Activated CD4-positive, alpha-beta T cell treated with anti-CD3 and anti-CD28 coated beads, Interleukin-2, amount 50 U/mL, for 16 hours (primary cell): ENCODE measurements at places on chromosomes 11 and 22.

DNA sequence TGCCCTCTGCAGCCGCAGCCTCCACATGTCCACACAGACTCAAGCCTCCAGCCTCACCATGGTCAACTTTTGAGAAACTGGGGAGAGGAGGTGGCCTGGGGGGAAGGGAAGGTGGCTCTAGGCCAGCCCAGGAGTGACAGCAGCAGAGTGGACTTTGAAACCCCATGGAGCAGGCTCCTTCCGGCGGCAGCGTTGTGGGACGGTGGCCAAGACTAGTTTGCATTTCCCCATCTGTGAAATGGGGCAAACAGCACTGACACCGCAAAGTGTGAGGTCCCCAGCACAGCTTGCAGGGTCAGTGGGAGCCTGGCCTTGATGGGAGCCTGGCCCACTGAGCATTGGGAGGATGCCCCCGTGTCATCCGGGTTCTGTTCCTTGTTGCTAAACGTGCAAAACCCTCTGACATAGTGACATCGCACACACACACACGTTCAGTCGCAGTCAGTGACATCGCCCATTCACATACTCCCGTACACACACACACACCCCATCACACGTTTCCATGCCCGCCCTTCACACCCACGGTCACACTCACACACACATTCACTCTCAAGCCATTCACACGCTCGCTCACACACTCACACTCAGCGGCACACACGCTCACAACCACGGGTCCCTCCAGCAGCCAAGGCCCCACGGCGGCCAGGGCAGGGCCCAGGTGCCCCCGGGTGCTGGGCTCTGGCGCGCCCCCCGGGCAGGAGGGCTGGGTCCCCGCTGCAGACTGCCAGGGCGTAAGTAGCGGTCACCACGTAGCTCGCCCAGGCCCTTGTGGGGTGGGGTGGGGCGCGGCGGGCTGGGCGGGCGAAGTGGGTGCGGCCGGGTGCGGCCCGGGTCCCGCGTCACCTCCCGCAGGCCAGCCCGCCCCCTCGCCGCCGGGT lies 585 bp downstream of the CYB5R3 start:
- peak; percentile 31 for DNase-seq

- DNase-seq: no peak
Measured at GRCh38 chr11:92129811-92130210, 94.8 kb upstream of the FAT3 start.

DNA sequence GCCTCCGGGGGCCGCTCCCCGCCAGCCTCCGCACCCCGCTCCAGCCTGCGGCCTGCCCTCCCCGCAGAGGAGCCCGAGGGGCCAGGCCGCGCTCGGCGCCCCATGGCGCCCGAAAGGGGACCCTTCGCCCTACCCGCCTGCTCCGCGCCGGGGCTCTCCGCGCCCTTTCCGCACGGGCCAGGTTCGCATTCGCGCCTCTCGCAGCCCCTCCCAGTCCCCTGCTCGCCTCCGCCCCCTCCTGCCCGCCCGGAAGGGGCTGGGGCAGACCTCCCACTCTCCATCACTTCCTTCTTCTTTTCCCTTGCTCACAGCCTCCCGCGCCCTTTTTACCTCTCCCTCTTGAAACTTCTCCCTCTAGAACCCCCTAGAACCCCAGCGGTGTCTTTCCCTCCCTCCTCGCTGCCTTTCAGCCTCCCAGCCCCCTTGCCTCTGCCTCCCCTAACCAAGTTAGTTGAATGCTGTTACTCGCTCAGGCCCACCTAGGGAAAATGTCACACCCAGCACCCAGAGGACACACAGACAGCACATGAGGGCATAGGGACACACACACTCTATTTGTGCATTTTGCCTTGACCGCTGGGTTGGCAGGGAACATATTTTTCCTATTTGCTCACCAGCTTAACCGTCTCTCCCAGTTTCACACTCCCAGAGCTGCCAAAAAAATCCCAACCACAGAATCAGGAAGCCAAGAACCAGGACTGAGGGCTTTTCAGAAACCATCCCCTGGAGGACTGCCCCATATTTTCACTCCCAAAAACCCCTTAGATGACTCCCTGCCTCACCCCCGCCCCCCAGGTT lies at the start of gene SLC43A3:
SLC43A3 (minus strand) TSS at position 193 of the 798 bp plus-strand sequence. CDS start 949 bp downstream, outside the sequence.
- DNase-seq: peak; percentile 90

DNA sequence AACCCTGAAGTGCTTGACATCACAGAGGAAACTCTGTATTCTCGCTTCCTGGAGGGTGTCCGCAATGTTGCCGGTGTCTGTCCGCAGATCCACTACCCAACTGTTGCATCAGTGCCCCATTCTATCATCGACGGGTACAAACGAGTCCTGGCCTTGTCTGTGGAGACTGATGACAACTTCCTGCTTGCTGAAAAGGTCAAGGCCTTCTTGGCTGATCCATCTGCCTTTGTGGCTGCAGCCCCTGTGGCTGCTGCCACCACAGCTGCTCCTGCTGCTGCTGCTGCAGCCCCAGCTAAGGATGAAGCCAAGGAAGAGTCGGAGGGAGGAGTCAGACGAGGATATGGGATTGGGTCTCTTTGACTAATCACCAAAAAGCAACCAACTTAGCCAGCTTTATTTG lies 42.9 kb upstream of the DAGLA start:
- no peak for DNase-seq

DNA sequence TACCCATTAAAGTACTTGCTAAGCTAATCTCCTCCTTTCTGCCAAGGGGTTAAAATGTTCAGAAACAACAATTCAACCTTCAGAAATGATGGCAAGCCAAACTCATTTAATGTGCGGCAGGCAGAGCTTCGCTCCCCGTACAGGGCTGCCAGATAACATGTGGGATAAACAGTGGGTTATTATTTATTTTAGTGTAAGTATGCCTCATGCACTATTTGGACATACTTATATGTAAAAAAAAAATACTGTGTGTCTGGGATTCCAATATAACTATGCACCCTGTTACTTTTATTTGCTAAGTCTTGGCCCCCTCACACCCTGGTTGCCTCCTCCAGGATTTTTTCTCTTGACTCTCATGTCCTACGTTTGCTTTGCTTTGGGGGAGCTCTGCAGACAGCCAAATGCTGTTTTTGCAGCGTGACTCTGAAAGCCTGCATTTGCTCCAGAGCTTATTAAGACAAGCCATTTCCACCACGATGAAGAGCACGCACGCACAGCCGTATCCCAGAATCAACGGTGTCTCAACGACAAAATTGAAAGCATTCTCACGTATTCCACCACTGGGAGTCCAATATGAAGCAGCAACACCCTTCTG lies 86.5 kb upstream of the SHANK2 start:
- DNase-seq: no peak

GRCh38 chr22:19422440-19423301 lies 8.9 kb downstream of the HIRA start:
- DNase-seq: no peak

- DNase-seq: no peak
Measured at GRCh38 chr22:31077681-31078080, 3.4 kb upstream of the SMTN start.

GRCh38 chr22:48734961-48735360 lies 1092.7 kb downstream of the BRD1 start:
- DNase-seq: no peak

DNA sequence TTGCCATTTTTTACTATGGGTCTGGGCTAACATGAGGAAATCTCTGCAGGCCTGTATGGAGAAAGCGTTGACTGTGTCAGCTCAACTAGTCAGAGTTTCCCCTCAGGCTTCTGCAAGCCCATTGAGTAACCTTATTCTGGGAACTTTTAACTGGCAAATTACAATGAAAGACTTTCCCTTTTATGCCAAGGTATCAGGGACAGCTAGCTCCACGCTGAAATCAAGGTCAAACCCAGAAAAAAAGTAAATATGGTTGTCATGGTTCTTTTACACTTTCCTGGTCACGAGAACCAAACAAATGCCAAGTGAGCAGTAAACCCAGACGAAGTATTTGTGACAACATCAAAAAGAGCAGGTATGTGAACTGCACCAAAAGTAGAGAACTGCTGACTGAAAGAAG lies 13.8 kb downstream of the OSBP start:
- DNase-seq: no peak

DNA sequence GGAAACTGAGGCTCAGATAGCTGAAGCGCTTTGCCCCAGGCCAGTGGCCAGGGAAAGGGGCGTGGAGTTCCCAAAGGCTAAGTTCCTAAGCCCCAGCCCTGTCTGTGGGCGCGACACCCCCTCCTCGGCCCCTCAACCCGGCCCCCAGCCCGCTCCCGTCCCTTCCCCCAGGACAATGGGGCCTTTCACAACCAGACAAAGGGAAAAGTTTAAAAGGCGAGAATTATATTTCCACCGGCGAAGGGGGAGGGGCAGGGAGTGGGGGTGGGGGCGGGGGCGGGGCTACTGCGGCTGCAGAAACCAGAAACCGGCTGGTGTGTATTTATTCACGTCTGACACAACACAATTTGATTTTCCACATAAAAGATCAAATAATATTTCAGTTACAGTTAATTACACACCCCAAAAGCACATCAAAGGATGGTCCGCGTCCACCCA lies 192.1 kb downstream of the MN1 start:
- no peak for DNase-seq

- DNase-seq: no peak
Measured at GRCh38 chr22:31235081-31235480, 23.0 kb downstream of the LIMK2 start.

- DNase-seq: no peak
Measured at GRCh38 chr22:17479135-17479534, 84.2 kb upstream of the SLC25A18 start.

GRCh38 chr11:9047964-9048523 lies 43.4 kb downstream of the SCUBE2 start:
- no peak for DNase-seq

- peak; percentile 69 for DNase-seq
Measured at GRCh38 chr22:30104501-30105156, 24.4 kb downstream of the HORMAD2 start.

GRCh38 chr22:46421267-46421666 lies 85.8 kb downstream of the TRMU start:
- DNase-seq: no peak

GRCh38 chr11:130760515-130761125 lies 155.7 kb downstream of the SNX19 start:
- no peak for DNase-seq

DNA sequence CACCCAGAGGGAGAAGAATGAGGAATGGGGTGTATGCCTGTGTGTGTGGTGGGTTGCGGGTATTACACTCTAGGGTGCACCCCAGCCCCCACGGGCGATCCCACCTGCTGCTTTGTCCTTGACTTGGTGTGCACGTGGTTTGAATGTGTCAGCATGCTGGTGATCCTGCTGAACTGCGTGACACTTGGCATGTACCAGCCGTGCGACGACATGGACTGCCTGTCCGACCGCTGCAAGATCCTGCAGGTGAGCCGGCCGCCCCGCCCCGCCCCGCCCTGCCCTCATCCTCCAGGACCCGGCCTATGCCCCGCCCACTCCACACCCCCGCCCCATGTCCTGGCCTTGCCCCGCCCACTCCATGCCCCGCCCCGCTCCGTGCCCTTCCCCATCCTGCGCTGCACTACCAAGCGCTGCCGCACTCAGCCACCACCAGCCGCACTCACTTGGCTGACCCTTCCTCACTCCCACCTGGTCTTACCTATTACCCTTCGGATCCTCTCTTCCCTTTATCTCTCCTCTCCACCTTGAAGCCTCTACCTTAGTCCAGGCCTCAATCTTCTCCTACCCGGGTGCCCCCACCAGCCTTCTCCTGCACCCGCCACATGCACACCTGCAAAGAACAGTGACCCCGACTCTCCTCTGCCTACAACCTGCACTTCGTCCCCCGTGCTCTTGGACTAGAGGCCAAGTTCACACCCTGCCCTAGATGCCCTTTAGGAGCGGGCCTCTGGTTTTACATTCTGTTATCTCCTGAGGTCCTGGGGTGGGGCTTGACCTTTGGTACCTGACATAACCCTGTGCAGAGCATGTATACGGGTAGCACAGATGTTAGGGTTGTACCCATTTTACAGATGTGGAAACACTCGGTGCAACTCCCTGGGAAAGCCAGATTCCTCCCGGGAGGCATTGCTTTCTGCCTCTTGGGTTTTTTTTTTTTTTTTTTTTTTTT lies 27.7 kb downstream of the CACNA1I start:
- peak; percentile 79 for DNase-seq

DNA sequence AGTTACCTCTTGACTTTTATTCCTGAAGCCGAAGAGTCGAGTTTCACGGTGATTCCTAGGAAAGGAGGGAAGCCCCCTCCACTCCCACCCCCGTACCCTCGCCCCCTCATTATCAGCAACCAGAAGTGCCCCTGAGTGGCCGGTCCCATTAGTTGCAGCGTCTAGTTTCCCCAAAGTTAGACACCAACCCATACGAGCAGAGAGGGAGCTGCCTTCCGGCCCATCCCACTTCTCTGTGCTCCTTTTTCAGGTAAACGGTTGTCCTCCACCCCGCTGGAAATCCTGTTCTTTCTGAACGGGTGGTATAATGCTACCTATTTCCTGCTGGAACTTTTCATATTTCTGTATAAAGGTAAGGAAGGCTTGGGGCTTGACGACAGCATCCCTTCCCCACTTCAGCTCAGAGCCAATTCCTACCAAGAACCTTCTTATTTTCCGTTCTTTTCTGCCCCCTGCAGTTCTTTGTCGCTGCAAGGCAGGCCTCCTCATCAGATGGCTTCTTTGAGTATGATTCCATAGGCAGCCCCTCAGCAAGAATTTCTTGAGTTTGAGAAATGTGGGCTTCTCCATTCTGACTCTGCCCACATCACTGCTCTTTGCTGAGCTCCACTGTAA lies 701 bp downstream of the TMEM216 start:
- DNase-seq: no peak

DNA sequence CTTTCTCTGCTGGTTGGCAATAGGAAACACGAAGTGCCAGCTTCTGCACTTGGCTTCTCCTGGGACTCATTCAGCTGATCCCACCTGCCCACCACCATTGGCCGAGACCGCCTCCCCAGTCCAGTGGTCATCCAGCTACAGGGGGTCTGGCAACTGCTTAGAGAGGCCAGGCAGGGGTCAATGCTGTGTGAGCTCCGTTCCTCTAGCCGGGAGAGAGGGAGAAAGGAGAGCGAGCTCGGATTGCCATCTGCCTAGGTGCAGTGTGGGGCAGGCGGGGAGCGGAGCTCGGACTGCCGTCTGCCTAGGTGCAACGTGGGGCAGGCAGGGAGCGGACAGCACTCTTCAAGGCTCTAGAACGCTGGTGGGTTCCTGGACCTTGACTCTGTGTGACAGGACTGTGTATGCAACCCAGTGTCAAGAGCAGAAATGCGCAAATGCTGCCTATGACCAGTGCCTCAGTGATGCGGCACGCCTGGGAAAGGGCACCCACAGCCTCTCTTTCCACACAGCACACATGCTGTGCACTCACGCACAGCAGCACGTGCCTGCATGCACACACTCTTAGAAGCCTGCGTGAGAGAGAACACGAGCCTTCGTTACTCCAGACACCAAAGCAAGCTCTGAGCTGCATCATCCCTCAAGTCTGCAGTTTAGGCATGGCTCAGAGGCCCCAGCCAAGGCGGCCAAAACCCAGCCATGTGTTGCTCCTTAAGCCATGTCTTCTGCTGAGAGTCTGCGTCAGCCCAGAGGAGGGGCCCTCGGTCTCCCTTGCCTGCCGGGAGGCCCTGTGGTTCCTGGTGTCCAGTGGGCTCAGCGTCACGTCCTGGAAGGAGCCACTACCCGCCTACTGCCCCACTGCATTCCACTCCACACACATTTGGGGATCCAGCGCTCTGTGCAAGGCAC lies 26.8 kb upstream of the JAM3 start:
- no peak for DNase-seq

GRCh38 chr11:94862926-94863880 lies 95.0 kb downstream of the AMOTL1 start:
- DNase-seq: peak; percentile 28
